ENCODE measurements at places on chromosomes 6 and 20.

DNA sequence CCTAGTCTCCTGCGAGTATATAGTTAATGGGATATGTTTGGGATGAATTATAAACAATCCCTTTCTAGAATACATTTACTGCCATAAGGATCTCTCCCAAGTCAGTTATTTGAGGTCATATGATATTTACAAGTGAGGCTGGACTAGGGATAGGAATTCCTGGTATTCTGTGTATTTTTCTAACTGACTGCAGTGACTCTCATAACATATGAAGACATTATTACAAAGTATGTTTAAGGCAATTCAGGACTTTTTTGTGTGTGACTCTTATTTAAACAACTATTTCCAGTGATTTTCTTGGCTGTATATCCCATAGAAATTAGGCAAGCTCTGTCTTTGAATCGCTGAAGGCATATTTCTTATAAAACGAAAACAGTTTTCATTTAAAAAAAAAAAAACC, 18.4 kb upstream of the TNFAIP3 start:
- no peak for DNase-seq

- no peak for DNase-seq
Observed at GRCh38 chr6:127348028-127348661, 4.7 kb upstream of the ECHDC1 start.

- no peak for DNase-seq
Observed at GRCh38 chr20:24995741-24996448, 3.3 kb upstream of the APMAP start.

DNA sequence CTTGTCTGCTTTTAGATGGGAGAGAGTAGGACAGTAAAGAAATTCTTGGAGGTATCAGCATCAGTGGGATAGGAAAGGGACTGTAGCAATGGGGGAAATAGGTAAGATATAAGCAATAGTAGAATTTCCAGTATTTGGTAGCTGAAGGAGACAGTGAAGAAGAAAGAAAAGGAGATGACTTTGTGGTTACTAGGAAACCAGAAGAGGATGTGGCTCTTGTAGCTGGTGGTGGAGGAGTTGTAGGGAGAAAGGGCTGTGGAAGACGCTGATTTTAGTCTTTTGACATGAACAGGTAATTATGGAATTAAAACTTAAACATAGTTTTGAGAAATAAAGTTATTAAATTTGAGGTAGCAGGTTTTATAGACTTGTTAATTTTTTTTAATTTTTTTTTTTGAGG, 26.1 kb downstream of the SH3BGRL2 start:
- DNase-seq: no peak

DNA sequence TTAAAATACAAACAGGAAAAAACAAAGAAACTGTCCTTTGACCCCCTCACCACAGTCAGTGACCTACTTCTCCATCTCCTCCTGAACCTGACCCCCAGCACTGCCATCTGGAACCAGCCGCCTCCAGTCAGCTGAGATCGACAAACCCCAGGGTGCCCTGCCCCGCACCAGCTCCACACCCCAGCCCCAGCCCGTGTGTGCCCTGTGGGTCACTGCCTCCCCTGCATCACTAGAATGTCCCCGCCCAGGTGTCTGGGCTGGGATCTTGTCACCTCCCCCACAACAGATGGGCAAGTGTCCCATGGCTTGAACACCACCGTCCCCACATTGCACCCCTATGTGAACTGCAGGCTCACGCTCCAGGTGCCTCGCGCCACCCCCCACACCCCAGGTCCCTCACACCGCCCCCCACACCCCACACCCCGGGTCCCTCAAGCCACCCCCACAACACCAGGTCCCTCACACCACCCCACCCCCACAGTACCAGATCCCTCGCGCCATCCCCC, 13.3 kb downstream of the TAF4 start:
- DNase-seq: no peak

- DNase-seq: no peak
Observed at GRCh38 chr6:166411271-166411670, 28.5 kb upstream of the MPC1 start.

DNA sequence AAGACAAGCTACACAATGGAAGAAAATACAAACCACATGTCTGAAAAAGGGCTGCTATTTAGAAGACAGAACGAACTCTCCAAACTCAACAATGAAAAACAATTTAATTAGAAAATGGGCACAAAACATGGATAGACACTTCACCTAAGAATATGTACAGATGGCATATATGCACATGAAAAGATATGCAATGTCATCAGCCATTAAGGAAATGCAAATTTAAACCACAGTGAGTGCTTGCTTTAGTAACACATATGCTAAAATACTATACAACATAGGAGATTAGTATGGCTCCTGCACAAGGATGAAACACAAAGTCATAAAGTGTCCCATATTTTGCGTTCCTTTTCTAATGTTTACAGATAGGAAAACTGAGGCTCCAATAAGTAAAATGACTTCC, 60.4 kb upstream of the FAM83B start:
- no peak for DNase-seq

GRCh38 chr6:36735110-36736071, 37.8 kb downstream of the RAB44 start:
- no peak for DNase-seq

DNA sequence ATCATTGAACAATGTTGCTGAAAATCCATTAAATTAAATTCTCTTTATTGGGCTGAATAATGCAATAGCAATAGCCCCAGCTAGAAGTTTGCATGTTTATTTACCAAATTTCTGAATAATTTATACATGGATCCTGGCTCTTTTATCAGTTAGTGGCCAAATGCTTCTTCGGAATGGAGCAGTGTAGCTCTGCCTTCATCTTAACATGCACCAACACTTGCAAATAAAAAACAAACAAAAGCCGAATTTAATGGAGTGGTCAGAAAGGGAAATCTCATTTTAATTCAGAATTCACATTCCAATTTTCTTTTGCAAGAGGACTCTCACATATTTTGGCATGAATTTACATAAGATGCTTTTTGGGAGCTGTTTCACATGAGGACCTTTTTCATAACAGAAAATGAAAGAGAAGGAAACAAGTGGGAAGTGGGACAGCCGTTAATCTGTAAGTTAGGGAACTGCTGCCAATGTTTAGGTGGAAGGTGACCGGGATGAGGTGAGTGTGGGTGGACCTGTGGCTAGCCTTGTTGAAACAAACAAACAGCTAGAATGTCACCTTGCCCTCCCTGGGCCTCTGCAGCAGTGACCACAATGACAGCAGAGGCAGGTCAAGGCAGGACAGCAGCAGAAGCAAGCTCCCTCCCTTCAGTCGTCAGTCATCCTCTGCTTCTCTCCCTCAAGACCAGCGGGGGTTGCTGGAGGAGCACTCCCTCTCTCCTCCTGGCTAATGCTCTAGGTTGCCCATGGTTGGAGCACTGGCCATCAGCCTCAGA, 73.2 kb downstream of the INSM1 start:
- DNase-seq: no peak

DNA sequence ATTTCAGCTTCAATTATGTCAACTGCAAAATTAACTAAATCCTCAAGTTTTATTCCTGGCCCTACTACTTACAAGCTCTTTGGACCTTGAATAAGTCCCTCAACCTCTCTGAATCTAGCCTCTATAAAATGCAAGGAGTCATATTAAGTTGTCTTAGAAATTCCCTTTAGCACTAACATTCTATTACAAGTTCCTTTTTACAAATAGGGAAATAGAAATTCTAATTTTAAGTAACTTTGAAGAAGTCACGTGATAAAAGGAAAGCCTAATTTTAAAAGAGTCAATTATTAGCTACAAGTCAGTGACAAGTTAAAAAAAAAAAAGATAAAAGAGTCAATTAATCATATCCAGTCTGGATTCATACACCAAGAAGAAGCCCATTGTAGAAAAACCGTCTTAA, 24.6 kb upstream of the GTF3C6 start:
- DNase-seq: no peak

GRCh38 chr20:46023999-46024398, 5.0 kb upstream of the SLC12A5 start:
- no peak for DNase-seq

- DNase-seq: no peak
Observed at GRCh38 chr20:47314647-47315338, 41.7 kb downstream of the ZMYND8 start.

DNA sequence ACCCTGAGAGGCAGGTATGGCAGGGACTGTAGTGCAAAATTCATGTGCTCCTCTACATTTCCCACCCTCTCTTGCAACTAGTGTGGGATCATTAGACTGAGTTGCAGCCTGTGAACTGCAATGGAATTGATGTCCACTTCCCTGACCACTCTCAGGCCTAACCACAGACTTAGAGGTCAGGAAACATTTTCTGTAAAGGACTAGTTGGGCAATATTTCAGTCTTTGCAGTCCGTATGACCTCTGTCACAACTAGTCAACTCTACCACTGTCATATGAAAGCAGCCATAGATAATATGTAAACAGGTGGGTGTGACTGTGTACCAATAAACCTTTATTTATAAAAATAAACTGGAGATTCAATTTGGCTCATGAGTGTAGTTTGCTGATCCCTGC, 134.4 kb upstream of the TOP1 start:
- no peak for DNase-seq

DNA sequence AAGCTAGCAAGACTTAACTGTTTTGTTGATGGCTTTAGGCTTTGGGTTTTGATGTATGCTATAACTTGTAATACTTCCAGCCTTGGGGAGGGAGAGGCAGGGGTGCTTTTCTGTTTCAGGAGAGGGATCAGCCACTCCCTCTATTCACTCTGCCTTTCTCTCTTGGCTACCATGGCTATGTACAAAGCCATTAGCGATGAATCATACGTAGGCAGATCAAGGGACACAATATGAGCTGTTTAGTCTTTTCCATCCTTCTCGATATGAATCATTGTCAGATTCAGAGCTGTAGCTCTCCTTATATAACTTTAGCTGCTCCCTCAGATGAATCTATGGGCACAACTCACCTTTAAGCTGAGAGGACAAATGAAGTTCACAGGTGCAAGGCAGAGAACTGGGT, 230.6 kb downstream of the TSHZ2 start:
- DNase-seq: no peak

DNA sequence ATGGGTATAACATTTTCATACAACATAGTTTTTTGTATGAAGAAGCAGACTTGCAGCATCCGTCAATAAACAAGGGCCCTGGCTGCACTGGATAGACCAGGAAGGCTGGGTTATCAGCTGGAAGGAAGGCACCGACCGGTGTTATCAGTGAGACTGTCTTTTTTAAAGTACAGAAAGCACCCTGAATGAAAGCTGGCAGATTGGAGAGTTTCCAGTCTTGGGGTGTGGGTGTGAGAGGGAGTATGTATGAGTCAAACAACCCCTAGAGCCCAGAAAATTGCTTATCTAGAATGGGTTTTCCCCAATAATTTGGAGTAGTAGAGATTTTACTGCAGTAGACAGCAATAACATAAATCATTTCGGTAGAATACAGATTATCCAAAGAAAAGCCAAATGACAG, 42.4 kb downstream of the TXLNB start:
- no peak for DNase-seq

DNA sequence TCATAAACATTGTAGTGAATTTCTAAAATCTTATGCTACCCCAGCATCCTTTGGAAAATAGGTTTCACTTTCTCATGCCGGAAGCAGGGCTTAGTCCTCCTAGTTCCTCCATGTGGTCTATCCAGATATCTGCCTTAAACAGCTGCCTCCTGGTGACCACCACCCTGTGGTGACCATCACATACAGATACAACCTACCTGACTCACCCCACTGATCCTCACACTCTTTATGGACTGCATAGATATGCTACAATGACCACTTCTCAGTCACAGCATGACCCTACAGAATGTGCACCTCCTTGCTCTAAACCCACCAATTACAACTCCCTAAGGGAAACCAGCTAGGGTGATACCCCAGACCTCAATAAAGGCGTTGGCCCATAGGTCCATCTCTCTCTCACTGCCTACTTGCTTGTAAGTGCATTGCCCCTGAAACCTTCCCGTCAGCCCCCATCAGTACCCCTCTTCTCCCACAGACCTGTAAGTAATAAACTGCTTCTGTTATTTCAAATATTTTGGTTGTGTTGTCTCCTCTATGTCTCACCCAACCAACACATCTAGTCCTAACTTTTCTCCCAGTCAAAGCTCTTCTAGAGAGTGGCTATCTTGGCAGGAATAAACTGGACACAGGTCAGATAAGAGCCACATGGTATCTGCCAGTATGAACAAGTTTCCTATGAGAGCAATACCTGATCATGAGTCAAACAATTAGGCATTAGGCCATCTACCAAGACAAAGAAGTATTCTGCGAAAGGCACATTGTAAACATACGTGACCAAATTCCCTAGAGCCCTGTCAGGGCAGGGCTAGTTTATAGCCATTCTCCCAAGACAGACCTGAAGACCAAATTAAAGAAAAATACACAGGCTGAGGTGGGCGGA, 39.4 kb upstream of the PLEKHG1 start:
- no peak for DNase-seq

DNA sequence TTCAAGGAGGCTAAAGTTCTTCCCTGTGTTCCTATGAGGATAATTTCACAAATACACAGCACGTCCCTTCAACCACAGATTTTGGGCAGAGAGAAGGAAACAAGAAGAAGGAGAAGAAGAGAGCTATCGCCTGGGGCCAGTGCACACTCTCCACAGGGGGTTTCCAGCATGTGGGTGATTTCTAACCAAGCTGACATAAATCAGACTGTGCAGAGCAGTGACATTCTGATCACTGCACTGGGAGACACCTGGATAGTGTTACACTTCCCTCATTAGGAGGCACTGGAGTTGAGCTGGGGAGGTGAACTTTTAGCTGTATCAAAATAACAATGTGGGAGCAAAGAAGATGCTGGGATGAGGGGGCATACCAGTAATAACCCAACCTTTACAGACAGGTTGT, 71.8 kb upstream of the CENPW start:
- DNase-seq: peak; percentile 8

GRCh38 chr6:105967917-105968602, 118.1 kb upstream of the PRDM1 start:
- no peak for DNase-seq

- DNase-seq: peak; percentile 10
Observed at GRCh38 chr6:80151635-80152034, 45.2 kb downstream of the BCKDHB start.

DNA sequence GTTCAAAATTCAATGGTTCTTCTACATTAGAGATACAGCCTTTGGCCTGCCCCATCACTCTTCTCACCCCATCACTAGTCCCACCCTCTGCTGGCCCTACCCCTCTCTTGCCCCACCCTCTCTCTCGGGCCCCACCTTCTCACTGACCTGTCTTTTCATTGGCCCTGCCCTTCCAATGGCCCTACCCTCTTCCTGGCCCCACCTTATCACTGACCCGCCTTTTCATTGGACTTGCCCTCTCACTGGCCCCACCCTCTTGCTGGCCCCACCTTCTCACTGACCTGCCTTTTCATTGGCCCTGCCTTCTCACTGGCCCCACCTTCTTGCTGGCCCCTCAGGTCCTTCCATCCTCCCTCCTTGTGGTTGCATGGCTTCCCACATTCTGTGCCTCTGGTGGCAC, 107.2 kb upstream of the PLEKHG1 start:
- no peak for DNase-seq

DNA sequence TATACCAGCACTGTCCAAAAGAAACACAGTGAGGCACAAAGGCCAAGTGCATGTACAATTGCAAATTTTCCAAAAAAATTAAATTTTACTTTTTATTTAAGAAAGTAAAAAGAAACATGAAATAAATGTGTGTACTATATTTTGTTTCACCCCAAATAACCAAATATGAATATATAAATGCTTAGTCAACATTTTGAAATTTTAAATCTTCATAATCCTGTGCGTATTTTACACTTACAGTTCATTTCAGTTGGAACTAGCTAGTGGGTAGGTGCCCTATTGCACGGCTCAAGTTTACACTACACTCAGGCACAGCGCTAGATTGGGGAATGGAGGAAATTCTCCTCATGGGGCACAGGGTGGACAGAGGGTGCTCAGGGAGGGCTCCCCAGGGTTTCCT, 18.0 kb upstream of the BTN3A3 start:
- no peak for DNase-seq

- DNase-seq: no peak
Observed at GRCh38 chr6:40440053-40440452, 147.1 kb downstream of the LRFN2 start.
